ENCODE measurements at places on chromosomes 4 and X.

DNA sequence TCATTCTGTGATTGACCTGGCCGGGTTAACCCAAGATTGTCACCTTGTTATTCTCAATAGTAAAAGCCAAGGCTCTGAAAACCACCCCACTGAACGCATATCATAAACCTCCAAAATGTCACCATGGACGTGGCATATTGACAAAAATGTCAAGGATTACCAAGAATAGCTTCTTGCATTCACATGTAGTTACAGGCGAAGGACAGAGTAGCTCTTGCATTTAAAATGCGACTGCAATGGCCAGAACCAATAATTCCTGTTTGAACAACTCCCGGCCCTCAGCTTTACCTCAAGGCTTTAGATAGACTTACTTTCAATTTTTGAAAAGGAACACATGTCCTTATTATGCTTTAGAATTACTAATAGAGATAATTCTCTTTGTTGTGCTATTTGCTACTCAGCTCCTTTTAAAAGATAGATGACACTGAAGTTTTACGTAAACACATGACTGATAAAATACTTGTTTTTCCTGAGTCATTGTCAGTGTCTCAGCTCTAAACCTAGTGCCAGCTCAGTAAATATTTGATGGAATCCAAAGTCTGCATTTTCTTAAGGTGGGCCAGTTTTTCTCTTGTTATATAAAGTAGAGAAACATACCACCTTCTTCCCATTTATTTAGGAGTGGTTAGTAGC is 66.3 kb downstream of the CLDN34 start:
- DNase-seq, result no peak

- no peak for DNase-seq
Observed at GRCh38 chr4:15665753-15666365, 10.7 kb upstream of the FBXL5 start.

- no peak for DNase-seq
Observed at GRCh38 chr4:26397086-26397485, 76.3 kb downstream of the RBPJ start.

DNA sequence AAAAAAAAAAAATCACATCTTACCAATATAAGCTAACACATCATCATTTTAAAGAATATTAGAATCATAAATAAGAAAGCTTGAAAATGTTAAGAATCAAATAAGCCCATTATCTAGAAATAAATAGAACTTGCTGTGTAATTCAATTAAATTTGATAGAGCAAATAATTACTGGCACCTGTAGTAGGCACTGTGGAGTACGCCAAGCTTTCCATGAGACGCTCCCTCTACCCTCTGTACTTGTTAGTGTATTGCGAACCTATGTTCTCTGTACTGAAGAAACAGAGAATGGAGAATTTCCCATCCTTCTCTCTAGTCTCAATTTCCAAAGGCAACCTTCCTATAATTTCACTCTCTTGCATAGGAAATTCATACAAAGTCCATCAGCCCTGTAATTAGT is 61.7 kb upstream of the HAND2 start:
- no peak for DNase-seq

DNA sequence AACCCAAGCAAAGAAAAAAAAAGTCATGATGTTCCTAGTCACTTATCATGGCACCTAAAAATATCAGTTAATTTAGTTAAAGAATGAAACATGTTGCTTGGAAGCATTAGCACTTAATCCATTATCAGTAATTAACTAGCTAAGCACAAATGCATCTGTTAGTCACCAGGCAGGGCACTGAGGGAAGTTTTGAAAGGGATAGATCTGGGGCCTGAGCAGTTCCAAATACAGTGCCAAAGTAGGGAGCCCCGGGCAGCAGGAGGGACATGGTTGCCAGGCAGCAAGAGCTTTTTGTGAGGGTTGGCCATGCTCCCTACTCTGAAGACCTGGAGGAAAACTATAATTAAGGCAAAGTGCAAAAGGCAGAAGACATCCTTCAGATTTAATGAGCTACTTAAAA is 62.0 kb downstream of the PHKA1 start:
- no peak for DNase-seq

- DNase-seq, result no peak
Observed at GRCh38 chr4:169151671-169152070, 119.1 kb downstream of the SH3RF1 start.

DNA sequence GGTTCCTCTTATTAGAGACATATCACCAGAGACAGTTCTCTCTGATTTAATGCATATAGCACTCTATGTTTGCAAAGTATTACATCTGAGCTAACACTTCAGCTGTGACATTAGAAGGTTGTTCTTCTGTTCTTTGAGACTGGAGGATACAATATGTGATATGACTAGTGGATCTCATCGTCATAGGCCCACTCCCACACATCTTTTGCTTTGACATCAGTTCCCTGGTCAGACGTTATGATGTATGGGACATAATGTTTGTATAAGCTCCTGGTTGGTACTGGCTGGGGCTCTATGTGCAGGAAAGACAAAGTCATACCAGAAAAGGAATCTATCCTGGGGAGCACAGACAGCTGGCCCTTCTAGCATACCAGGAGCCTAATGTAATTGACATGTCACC is 57.7 kb upstream of the MAML3 start:
- DNase-seq, result no peak

- DNase-seq, result no peak
Observed at GRCh38 chr4:120927801-120928409, 5.4 kb upstream of the PRDM5 start.

- no peak for DNase-seq
Observed at GRCh38 chr4:11152684-11153083, 276.0 kb downstream of the HS3ST1 start.

DNA sequence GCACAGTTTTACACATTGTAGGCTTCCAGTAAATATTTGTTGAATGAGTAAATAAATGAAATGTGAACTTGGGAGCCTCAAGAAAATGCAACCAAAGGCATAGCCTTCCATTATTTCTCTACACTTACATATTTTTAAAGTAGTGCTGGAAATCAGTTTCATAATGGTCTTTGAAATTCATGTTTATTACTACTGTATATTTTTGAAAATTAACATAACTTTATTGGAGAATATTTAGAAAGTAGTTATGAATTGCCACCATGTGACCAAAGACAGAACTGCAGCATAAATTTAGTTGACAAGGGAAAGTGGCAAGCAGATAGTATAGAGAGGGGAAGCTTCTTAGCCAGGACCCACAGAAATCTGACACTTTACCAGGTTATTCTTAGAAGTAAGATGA is 6.4 kb downstream of the TCEAL8 start:
- DNase-seq, result peak; percentile 18

GRCh38 chr4:124514588-124514987 is 197.9 kb downstream of the ANKRD50 start:
- DNase-seq, result no peak

- DNase-seq, result no peak
Observed at GRCh38 chr4:6225469-6225868, 25.1 kb upstream of the JAKMIP1 start.

DNA sequence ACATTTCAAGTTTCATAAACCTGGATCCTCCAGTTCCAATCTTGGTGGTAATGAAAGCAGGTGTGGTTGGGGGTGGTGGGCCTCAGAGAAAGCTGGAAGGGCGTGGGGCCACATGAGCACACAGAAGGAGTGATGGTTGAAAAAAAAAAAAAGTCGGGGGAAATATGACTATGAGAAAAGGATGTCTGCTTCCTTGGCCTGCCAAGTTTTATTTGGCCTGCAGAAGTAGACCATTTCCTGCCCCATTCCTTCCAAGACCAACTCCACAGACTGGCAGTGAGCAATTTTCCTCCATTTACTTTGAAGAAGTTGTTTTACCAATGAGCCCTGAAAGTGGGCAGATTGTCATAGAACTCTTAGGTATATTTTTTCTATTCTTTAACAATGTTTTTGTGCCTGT is 43.3 kb downstream of the LNX1 start:
- no peak for DNase-seq

DNA sequence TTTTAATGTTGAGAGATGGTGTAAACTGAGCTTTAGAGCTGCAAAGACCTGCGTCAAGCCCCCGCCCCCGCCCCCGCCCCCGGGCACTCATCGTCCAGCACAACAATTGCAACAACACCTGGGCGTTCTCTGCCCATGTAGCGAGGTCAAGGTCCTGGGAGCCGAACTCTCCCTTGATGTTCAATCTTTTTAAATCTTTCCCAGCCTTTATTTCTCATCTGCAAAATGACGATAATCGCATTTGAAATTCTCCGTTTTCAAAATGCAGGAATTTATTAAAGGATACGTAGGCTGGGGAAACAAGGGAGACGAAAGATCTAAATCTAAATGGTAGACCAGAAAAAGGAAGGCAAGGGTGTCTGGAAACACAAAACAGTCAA is 648 bp upstream of the MSMO1 start:
- DNase-seq, result peak; percentile 39

DNA sequence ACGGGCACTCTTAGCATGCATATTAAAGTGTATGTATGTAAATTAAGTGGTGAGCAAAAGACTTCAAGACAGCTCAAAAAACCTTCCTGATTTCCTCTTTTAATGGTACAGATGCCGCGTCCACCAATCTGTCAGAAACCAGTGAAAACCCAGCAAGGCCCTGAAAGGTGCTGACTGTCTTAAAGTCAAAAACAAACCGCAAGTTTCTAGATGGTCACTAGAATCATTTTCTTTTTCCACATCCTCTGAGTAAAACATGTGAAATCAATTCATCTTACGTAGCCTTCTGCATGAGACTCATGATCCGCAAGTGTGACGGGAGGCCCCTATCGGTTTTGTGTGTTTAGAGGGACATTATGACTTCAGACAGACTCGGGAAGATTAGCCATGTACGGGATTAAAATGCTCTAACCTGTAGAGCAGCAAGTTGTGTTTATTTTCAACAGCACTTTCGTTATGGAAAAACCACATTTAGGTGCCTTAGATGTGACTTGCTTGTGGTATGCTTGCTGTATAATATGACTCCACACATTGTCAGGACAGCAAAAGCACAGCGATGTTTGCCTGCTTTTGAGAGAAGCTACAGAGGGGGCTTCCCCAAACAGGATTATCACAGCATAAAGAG is 88.2 kb upstream of the STS start:
- peak; percentile 70 for DNase-seq

DNA sequence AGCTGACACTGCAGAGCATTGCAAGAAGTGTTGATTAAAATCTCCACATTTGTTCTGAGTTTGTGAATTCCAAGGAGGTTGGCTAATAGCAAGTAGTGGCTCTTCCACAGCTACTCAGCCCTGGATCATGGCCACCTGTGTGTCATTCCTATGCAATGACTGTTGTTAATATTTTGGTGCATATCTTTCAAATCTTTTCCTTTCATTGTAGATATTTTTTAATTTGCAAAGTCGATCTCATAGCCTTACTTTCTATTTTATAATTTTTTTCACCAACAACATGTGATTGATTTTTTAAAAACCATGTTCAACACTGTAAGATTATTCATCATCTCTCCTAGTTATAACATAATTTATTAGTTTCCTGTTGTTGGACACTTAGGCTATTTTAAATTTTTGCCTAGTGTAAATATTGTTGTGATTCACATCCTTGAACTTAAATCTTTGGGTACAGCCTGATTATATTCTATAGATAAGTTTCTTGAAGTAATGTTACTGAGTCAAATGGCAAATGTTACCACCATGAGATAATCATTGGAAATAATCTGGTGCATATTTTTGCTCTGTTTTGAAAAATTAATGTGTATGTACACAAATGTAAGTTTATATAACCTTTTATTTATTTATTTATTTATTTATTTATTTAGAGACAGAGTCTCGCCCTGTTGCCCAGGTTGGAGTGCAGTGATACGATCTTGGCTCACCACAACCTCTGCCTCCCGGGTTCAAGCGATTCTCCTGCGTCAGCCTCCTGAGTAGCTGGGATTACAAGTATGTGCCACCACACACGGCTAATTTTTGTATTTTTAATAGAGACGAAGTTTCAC is 17.1 kb upstream of the ARHGAP10 start:
- no peak for DNase-seq

All from GM10248 (cell line).